Fibroblast of villous mesenchyme (primary cell): ENCODE measurements at places on chromosomes 7 and 10. TPM values are rescaled to one million over a fixed set of nuclear protein-coding genes. Genes with fewer than 3 reads are reported as not detected.

ZP3 gene
- 0.86 and 0.97 TPM in 2 replicates for total RNA-seq

FKBP6 gene
- not detected in 2 replicates for total RNA-seq

CASD1 gene
- total RNA-seq = 9.3 and 16.0 TPM in 2 replicates

MYO1G gene
- under 0.01 TPM in 2 replicates for total RNA-seq

WIPF3 gene
- under 0.01 TPM in 2 replicates for total RNA-seq

DMBT1 gene
- total RNA-seq = under 0.01 TPM in 1 of 2 replicates, not detected in the other

TMEM178B gene
- 0.32 and 0.43 TPM in 2 replicates for total RNA-seq

NPC1L1 gene
- not detected in 2 replicates for total RNA-seq

MSS51 gene
- 1.3 TPM in 2 replicates for total RNA-seq

PDLIM1 gene
- total RNA-seq = 65.7 and 75.6 TPM in 2 replicates

FAM185A gene
- total RNA-seq = 8.2 and 8.4 TPM in 2 replicates

CARD11 gene
- total RNA-seq = under 0.01 TPM in 1 of 2 replicates, not detected in the other

CYP2W1 gene
- total RNA-seq = under 0.01 TPM in 1 of 2 replicates, not detected in the other

SLC26A3 gene
- total RNA-seq = not detected in 2 replicates

SPAG6 gene
- total RNA-seq = not detected in 2 replicates

- DNase-seq = no peak
Observed at GRCh38 chr7:112517487-112517886, 36.7 kb downstream of the LSMEM1 start.

DNA sequence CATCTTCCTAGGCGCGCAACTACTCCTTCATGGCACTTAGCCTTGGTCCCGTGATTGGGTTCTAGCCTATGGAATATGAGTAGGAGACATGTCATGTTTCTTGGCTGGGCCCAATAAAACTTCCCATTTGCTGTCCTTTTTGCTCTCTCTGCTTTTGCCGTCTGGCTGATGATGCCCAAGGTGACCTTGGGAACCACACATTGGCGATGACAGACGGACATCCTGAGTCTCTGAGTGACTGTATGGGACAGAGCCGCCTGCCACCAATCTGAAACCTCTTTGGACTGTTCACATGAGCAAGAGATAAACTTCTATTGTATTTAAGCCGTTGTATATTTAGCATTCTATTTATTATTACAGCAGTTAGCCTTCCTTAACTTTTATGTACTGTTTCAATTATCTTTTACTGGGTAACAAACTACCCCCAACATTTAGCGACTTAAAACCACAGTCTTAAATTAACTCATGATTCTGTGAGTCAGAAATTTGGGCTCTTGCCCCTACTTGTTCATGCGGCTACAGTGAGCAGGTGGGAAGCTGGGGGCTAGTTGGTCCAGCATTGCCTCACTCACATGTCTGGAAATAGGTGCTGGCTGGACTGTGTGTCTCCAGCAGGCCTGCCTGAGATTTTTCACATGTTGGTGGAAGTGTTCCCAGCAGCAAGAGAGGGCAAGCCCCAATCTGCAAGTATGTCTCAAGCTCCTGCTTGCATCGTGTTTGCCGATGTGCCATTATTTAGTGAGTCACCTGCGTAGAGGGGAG is 71.7 kb downstream of the NOD1 start:
- DNase-seq = no peak

- DNase-seq = peak; percentile 90
Observed at GRCh38 chr10:95266674-95267095, 24.1 kb downstream of the PDLIM1 start.

DNA sequence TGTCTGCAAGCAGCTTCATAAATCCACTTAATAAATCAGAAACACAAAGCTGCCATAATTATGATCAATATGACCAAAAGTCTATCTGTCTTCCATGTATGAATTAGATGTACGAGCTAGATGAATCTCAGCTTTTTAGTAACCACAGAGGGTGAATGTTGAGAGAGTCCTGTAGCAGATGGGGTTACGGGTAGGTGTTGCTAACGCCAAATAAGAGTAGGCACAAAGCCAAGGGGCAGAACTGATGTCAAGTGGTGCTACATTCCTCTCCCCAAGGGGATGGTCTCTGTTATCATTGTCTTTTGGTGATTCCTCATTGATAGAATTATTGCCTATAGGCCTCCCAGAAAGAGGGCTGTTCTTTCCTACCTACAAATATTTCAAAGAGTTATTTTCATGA is 257.8 kb downstream of the PCLO start:
- no peak for DNase-seq

GRCh38 chr10:74000892-74001669 is 3.2 kb downstream of the VCL start:
- DNase-seq = no peak

DNA sequence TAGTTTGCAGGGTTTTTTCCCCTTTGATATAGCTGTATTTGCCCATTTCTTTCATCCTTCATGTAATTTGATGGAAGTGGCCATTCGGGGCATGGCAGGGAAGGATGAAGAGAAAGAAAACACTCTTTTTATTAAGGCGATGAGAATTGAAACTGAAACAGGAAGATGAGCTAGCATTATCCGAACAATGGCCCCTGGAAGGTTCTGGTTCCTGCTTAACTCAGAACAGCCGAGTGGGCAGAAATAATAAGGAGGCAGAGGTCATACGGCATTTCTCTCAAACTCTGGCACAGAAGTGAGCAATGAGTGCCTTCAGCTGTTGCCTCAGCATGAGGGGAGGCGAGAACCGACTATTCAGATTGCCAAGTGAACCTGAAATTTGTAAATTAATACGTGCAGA is 113.2 kb upstream of the MYO3A start:
- DNase-seq = no peak

GRCh38 chr7:133664528-133664927 is 411.6 kb downstream of the EXOC4 start:
- no peak for DNase-seq

GRCh38 chr10:78899996-78900714 is 168.6 kb upstream of the ZMIZ1 start:
- no peak for DNase-seq

DNA sequence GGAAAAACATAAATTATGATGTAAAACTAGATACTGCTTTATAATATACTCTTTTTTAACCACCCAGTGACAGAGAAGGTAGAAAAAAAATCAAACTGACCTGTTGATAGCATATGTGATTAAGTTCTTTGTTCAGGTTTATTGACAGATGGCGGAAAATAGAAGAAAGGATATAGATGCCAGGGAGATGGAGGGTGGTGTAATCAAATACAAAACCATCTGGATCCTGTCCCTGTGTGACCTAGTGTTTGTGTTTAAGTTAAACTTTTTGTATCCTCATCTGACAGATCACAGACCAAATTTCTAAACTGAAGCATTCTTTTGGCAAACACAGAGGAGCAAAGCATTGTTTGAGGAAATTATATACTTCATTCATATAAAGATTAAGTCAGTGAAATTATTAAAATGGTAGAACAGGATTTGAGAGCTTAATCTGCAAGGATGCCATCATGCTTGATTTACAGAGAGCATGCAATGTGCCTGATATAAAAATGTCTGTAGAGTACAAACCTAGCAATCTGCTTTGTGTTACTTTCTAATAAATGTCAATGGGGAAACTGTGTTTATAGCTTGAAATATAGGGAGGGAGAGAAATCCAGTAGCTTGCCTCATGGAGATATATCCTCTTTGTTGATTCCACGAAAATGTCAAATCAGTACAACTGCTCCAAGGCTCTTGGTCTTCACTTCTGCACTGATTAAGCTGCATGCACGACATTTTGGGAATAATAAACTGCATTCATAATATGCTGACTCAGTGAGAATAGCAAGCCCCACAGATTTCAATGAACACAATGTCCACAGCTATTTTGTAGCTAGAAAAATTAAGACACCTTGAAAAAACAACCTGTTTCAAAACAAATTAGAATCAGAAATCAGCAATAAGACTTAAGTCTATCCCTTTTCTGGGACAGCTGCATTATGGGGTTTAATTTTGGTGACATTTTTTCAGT is 39.0 kb downstream of the SEM1 start:
- peak; percentile 75 for DNase-seq

GRCh38 chr10:101595591-101596433 is 7.7 kb downstream of the DPCD start:
- DNase-seq = peak; percentile 90

DNA sequence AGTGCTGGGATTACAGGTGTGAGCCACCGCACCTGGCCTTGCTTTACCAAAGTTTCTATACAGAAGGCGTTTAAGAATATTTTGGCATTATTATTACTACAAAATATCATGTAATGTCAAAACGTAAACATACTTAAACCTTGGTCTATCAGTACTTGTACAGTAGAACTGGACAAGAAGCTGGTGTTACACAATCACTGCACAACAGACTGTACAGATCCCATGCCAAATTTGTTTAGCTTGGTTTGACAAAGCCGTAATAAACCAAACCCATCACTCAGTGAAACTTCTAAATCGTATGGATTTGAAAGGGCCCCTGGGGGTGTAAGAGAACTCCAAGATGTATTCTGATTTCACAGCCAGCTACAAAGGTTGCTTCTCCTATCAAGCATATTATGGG is 51.8 kb upstream of the RHEB start:
- peak; percentile 30 for DNase-seq

- no peak for DNase-seq
Observed at GRCh38 chr7:133349101-133349500, 96.2 kb downstream of the EXOC4 start.

DNA sequence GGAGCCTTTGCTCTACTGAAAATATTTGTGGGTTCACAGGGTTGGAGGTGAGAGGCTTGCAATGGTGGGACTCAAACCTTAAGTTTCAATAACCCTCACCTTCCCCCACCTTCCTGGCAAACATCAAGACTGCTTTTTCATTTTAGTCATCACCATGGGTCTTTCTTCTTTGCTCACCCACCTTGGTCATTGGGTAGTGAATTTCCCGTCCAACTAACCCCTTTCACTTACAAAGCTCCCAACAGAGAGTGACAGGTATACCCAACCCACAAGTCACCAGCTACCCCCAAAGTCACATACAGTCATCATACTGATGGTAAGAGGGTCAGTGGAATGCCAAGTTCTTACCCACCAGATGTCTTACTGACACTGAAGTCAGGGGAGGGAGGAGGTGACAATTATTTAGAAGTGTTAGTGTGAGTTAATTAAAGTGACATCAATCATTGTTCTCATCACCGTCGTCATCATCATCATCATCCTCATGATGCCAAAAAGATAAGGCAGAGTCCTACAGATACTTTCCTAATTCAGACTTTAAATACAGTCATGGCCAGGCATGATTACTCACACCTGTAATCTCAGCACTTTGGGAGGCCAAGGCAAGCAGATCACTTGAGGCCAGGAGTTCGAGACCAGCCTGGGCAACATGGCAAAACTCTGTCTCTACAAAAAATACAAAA is 49.0 kb downstream of the PIK3AP1 start:
- no peak for DNase-seq

GRCh38 chr10:100076750-100077149 is 4.9 kb downstream of the CPN1 start:
- DNase-seq = no peak

GRCh38 chr7:42238709-42239366 is 1.8 kb upstream of the GLI3 start:
- DNase-seq = peak; percentile 87

- DNase-seq = peak; percentile 37
Observed at GRCh38 chr7:101390901-101391301, 28.2 kb downstream of the COL26A1 start.

- DNase-seq = no peak
Observed at GRCh38 chr7:151091003-151091402, 4.7 kb downstream of the AGAP3 start.

- peak; percentile 8 for DNase-seq
Observed at GRCh38 chr7:77979219-77979618, 180.6 kb downstream of the PHTF2 start.

DNA sequence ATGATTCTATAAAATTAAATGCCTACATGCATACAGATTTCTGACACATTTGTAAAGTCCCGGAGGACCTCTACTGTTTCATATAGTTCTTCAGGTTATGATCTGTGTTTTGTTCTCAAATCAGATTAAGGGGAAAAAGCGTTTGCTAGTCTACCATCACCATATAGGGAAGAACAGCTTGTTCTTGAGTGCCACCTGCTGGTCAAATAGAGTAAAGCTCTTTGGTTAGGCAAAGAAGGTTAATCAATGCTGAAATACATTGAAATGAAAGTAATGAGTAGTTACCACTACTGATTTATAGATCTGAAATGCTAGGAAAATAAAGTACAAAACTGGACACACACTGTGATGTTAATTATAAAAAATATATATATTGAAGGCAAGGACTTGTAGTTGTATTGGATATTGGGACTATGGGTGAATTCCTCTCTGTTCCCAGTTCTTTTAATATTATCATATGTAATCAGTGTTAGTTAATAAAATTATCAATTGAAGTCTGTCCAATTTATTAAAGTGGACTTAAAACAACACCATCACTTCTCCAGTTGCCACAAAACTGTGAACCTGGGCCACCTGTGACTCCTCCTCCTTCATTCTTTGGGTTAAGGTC is 72.6 kb upstream of the PDLIM1 start:
- DNase-seq = peak; percentile 78

DNA sequence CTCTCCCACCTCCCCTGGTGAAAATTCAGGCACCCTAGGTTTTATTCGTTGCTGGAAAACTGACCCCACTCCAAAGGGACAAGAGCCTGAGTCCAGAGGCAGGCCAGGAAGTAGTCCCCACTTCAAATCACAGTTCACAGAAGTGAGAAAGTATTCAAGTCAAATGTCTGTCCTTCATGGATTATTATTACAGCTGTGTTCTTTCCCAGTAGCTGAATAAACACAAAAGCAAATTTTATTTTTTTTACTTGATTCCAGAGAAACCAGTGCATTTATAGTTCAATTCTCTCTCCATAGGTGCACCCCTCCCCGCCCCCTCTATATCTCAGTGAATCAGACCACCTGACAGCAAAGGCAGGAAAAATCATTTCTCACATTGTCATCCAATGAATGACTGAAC is 113.8 kb upstream of the COL1A2 start:
- no peak for DNase-seq

- no peak for DNase-seq
Observed at GRCh38 chr7:152158801-152159587, 133.5 kb downstream of the GALNT11 start.

DNA sequence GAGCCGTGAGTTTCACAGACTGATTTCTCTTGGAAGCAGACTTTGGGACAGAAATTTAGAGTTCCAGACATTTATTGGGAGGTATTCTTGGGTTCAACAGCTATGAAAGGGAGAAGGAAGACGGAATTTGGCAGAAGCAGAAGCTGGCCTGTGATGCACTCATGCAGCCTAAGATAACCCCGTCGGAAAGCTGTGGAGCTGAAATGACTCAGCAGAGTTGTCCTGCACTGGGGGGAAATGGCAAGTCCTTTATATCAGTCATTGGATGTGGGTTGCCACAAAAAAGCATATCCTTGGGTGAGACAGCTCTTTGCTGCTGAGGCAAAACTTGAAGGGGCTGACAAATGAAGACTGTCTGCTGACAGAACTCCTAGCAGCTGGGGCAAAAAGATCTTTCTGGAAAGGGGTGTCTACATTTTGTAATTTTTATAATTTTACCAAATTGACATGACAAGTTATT is 11.5 kb upstream of the MICU1 start:
- peak; percentile 52 for DNase-seq
